Activated T-cell treated with anti-CD3 and anti-CD28 coated beads, Interleukin-2, amount 50 U/mL, for 1 hour (primary cell): ENCODE measurements at places on chromosomes 13 and 19.
A peak's percentile ranks its signal among the peaks of the same experiment; 100 is the strongest.

DNA sequence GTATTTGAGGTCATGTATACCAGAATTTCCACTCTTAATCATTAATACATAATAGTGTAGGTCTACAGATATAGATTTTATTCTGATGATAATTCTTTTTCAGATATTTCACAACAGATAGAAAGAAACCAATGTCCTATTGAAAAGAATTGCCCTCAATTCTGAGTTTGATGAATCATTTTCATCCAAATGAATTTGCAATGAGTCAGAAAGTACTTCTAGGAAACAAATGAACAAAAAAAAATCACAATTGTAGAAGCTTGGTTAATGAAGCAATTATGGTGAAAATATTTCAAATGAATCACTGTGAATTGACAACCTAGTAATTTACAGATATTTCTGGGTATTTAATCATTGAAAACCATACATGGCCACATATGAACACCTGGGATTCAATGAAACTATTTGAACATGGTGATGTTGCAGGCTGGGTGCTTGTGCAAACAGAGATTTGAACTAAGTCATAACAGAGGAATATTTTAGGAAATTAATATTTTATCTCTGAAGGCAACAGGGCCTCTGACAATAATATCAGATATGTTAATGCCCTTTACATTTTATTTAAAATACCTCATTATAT is 360.9 kb downstream of the SLITRK5 start:
- DNase-seq = no peak

- no peak for DNase-seq
Observed at GRCh38 chr13:100724568-100724967, 50.0 kb upstream of the TMTC4 start.

- no peak for DNase-seq
Observed at GRCh38 chr19:42271045-42271419, 2.0 kb downstream of the CIC start.

- no peak for DNase-seq
Observed at GRCh38 chr13:110689711-110690110, 16.2 kb downstream of the CARS2 start.

DNA sequence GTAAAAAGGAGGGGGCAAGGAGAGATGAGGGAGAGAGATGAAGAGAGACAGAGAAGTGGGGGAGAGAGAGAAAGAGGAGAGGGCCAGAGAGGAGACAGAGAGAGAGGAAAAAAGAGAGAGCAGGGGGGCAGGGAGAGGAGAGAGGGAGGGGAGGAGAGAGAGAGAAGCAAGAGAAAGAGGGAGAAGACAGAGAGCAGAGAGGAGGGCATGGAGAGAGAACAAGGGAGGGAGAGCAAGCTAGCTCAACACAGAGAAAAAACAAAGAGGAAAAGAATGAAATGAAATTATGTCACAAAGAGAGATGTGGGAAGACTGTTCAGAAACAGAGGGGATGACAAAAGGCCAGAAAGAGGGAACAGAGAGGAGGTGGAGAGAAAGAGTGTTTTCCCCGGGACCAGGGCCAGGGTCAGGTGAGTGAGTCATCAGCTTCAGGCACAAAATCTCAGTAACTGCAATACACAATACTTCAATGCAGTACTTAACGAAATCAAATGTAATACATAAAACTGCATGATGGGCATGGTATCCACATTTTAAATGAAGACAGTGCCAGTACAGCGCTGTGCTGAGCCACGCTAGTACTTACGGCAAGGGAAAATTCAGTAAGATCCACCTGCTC is 4.8 kb downstream of the KLK7 start:
- DNase-seq = no peak

DNA sequence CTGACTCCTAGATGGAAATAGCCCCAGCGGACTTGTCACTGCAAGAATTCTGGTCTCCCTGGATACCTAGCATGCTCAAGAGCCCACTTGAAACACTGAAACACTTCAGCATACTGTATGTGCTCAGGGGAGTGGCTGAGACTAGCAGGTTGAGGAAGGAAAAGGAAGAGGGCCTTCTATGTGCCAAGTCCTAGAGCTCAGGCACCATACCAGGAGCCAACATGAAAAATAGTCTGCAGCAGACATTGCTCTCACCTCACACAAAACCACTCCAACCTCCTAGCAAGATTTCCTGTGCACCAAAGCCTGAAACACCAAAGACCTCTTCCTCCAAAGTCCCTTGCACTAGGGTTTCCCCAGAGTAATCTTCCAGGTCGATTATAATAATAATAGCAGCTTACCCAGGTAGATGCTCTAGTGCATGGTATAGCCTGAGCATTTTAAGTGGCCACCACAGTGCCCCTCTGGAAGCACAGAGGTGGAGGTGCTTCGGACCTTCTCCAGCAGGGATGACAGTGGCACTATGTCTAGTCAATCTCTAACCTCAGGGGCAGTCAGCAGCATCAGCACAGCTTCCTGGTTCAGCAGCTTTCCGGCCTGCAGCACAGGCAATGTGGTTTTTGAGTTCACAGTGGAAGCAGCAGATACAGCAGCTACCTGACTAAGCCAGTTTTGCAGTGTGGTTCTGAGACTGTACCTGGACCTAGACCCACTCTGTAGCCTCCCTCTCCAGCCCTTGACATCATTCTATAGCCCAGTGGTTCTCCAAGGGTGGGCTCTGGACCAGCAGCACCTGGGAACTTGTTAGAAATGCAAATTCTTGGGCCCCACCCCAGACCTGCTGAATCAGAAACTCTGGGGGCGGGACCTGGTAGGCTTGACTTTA is 45.6 kb upstream of the UBE2L5 start:
- DNase-seq = peak; percentile 70

DNA sequence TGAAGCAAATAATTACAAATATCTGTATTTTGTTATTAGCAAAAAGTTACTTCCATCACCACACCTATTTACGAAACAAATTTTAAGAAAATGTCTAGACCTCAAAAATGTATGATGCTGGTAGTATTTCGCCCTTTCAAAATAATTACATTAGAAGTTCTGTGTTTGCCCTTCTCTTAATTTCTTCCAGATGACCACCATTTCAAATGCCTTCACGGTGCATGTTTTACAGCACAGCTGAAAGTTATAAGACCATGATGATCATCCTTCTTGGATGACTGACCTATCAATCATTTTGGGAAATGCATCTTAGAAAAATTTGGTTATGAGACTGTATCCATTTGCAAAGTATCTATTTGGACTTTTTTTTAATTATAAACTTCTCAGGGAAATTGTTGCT is 390.8 kb downstream of the SLITRK6 start:
- DNase-seq = no peak

DNA sequence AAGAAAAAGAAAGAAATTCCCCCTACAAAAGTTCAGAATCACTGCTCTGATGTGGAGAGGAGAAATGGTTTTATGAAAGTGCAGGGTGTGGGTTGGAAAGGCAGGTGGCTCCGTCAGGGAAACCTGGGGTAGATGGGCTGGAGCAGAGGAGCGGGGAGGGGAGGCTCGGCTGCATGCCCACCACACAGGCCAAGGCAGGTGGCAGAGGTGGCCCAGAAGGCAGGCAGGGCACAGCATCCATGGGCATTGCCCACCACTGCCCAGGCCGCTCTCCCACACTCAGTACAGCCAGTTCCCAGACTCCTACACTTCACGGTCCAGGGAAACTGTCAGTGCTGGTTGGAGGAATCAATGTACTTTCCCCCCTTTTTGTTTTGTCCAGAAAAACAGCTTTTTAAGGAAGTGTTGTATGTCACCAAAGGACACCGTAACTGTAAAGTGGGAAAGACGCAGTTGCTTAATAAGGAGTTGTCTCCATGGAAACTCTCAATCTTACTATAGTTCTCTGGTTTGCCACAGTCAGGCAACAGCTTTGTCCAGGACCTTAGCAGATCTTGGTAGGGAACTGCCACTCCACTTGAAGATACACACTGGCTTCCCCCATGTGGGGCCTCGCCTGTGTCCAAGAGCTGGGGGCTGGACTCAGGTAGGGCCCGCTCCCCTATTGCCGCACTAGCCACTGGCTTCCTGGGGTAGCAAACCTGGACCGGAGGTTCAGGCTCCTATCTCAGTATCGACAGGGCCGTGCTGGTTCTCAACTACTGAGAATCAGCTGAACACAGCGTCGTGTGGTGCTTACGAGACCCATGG is 82.9 kb downstream of the RAB20 start:
- DNase-seq = no peak

GRCh38 chr13:74092711-74093110 is 41.5 kb downstream of the KLF12 start:
- no peak for DNase-seq

GRCh38 chr19:27745978-27746542 is 1466.9 kb downstream of the UQCRFS1 start:
- no peak for DNase-seq

DNA sequence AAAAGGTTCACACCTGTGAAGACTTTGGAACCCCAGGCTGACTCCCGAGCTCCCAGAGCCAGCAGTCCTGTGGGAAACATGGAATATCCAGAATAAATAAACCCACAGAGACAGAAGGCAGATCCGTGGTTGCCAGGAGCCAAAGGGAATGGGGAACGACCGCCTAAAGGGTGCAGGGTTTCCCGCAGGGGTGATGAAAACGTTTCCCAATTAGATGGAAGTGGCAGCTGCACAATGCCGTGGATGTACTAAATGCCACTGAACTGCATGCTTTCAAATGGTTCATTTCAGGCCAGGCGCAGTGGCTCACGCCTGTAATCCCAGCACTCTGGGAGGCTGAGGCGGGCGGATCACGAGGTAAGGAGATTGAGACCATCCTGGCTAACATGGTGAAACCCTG is 23.4 kb upstream of the DPRX start:
- no peak for DNase-seq

DNA sequence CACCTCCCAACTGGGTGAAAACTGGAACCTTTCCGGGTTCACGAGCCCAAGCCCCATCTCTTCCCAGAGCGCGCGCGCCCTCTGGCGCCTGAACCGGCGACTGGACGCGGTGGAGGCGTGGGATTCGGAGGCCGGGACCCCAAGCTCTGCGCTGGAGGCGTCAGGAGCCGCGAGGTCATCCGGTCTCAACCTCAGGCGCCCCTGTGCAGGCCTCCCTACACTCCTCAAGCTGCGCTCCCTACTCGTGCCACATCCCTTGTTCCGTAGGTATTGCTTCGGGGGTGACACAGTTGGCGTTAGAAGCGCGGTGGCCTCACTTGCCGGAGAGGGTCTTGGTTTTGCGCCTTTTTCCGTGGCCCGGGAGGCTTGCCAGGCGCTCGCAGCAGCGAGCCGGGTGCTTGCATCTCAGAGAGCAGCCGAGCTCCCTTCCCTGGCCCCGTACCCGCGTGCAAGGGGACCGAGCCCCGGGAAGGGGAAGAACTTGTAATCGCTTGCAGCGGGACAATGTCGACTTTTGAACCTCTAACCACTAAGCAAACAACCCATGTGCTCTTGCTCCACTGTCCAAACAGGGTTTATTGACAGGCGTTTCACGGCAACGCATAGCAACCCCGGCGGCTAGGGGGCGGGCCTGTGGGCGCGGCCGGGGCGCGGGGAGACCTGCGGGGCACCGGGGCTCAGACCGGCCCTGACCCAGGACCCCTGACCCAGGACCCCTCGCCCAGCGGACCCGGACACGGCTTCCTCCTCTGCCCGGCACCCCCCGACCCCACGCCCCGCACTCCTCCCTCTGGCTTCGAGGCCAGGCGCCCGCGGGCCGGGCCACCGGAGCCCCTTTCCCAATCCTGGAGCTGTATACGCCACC is 8.5 kb downstream of the CDX2 start:
- DNase-seq = no peak

DNA sequence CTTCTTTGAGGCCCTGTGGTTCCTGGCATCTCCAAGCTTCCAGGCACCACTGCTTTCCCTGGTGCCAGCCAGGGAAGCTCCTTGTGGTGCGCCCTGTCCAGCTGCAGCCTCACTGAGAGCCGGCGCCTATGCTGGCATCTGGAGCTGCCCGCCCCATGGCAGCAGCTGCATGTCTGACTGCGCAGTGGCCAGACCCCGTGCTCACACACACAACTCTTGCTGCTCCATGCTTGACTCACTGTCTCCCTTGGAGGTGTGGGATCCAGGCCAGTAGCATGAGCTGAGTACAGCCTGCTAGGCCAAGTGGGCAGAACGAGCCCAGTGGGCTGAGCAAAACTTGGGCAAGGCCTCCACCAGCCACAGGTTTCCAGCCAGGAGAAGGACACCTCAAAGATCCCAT is 11.5 kb upstream of the SUPT20H start:
- DNase-seq = no peak

DNA sequence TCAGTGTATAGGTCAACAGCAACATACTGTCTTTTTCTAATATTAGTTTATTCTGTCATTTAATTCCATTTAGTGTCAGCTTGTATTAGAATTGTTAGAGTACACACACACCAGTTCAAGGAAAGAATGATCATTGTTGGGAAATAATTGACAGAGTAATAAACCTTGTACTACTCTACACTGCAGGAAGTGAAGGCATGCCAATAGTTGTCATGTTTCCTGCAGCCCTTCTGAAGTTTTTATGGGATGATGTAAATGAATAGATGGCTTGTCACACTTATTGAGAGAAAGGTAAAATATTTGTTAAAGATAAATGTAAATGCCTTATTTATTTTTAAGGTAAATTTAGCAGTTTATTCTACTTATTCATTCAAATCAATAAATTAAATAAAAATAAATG is 306.9 kb upstream of the KLHL1 start:
- no peak for DNase-seq

GRCh38 chr13:43346427-43346826 is 323.0 kb downstream of the DNAJC15 start:
- DNase-seq = no peak

- DNase-seq = no peak
Observed at GRCh38 chr13:32087955-32088747, 56.6 kb downstream of the FRY start.

DNA sequence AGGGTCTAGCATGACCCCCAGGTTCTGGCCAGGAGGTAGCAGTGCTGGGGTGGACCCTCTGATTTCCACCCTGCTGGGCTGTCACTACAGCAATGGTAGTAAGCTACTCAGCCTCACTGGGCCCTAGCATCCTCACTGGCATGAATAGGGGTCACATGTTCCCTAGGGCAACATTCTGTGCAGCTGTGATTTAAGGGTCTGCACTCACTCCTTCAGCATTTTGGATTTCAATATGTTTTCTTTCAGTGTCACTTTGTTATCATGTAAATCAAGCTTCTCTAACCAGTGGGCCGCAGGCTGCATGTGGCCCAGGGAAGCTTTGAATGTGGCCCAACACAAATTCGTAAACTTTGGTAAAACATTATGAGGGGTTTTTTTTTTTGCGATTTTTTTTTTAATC is 57.8 kb downstream of the SPATA13 start:
- DNase-seq = no peak

- DNase-seq = no peak
Observed at GRCh38 chr13:45226024-45226423, 25.2 kb upstream of the KCTD4 start.

- DNase-seq = no peak
Observed at GRCh38 chr19:51250786-51251467, at the start of gene SIGLECL1. Gene SIGLECL1, plus strand, starts transcription at chr19:51251080. Its CDS starts 12,993 bp downstream, at chr19:51264073.

DNA sequence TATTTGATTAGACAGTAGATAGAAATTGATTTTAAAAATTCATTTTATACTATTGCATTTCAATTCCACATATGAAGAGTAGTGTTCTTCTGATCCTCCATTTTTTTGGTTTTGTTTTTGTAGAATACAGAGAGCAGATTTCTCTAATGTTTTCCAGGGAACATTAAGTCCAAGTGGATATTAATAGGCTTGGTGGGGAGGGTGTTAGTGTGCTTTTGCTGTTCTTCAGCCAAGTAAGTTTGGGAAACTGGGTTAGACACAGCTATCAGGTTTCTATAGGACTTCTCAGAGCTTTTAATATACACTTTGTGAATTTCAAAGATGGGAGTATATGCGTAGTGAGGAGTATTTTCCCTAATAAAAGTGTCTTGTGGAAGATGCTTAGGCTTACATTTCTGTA is 21.8 kb downstream of the NAA16 start:
- DNase-seq = no peak
